ENCODE measurements at places on chromosomes 4 and X.

DNA sequence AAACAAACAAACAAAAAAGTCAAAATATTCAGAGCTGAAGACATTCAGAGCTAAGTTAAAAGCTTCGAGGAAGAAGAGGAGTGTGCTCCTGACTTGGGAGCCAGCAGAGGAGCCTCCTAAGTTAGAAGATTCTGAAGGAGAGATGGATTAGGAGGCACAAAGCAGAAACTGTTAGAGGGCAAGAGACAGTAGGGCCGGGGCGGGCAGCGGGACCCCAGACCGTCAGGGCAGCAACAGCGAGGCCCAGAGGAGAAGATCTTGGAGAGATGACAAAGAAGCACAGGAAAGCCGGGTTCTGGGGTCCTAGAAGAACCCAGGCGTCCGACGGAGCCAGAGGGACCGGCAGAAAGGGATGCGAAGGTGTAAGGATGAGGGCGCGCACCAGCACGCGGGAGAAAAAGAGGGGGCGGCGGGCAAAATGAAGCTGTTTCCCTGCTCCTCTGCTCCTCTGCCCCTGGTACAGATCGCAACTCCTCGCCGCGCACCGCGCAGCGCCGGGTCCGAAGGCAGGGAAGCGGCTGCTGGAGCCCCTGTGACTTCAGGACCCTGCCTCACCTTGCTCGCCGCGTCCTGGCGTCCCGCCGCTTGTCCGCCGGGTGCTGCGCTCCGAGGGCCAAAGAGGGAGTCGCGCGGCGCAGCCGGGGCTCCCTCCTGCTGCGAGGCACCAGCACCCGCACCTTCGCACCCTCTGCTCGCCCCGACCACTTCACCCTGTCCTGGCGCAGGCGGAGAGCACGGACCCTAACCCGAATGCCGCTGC is 477 bp downstream of the KLHL13 start:
- no peak for DNase-seq

GRCh38 chr4:76993787-76994641 is 44.5 kb downstream of the SEPTIN11 start:
- DNase-seq, result no peak

DNA sequence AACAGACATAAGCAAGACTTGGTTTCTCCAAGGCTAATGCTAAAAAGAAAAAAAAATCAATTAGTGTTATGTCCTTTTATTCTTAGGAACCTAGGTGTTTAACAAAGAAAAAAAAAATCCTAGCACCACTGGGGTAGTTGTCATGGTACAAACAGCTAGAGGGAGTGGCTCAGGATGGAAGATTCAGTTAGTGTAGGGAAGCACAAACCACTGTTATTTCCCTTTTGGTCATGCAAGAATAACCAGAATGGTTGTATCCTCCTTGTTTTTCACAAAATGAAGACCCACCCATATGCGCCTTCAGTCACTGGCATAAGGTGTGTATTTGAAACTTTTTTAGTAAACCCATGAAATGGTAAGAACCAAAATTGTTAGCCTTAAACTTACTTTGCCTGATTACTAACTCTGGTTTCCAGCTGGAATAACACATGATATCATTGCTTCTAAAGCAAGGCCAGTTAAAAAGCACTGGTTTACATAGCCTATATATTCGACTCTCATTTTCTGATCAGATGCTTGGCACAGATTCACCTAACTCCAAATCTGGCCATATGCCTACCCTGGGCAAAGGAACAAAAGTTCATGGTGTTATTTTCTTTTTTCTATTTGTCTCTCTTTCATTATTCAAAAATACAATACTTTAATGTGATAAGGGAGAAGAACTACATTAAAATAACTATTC is 132.6 kb downstream of the SCFD2 start:
- no peak for DNase-seq

GRCh38 chrX:55908661-55909212 is 191.2 kb downstream of the RRAGB start:
- no peak for DNase-seq

GRCh38 chr4:1758306-1759121 is 34.6 kb upstream of the FGFR3 start:
- no peak for DNase-seq

DNA sequence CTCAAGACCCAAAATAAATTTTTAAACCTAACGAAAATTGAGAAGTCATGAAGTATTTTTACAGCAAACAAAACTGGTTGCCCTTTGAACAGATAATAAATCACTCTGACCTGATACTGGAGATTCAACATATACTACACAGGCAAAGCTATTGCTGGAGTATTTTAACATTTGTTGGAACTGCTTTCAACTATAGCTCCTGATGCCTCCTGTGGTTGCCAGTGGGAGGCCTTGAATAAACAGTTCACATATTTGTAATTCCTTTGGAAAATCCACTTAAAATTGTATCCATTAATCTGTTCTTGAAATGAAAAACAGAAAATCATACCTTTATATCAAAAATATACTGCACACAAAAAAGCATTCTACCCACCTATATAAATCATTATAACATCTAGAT is 605.1 kb downstream of the KCTD8 start:
- DNase-seq, result no peak

DNA sequence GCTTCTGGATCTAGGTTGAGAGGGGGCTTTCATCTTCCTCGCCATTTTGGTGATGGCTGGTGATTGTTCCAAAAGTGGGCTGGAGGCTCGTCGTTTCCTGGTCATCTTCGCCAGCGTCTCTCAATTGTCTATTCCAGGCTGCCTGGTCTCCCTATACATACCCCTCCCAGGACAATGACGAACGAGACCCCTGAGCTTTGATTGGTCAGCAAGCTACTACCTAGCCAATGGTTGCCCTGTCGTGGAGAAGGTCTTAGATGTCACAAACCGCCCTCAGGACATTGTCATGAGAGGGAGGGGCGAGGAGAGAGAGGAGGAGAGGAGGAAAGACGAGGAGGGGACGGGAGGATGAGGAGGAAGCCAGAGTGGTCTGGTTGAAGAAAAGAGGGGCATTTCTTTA is 7.7 kb upstream of the MAGEA4 start:
- no peak for DNase-seq
